Uterus (tissue), 4 donors: ENCODE measurements at places on chromosomes 1 and 21.

DNA sequence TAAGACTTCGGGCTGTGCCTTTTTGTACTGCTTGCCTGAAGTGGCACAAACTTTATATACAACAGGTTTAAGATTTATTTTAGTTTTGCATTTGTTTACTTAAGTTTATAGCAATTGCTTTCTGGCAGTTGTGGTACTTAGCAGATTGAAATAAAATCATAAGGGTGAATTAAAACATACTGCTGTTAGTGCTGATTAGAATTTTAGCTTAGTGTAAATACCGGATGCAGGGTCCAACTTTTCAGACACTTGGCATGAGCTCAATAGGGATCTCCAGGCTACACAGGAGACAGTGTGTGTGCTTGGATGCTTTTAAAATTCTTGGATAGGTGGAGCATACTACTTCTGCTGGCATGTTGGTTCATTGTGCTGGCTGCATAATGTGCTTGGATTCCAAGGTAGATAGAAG lies 159.6 kb downstream of the NFIA start:
- H3K27me3 ChIP-seq = no peaks in the 10 kb centered on the region
- H3K4me3 ChIP-seq = no peak overlapping the region
- H3K4me1 ChIP-seq = peaks cover 34% of the 10 kb centered on the region
- H3K36me3 ChIP-seq = no peaks in the 10 kb centered on the region
- DNase-seq = no peak

DNA sequence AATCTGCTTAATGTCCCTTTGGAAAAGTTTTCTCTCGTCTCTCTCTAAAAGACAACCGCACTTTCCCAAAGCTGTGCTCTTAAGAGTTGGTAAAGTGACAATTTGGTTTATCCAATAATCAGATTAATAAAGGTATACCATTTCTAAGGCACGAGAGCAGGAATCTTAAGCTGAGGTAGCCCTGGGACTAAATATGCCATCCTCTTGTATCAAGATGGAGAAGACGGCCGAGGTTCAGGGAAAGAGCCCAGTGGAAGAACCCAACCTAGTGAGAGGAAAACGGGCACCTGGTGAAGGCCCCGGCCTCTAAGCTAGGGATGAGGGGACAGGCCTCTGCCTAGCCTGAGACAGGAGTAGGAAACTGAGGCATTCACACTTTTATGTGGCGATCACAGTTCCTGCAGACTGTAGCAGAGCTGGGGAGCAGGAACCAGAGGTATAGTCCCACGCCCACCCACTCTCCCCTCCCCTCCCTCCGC lies 334 bp upstream of the SARS1 start:
- H3K27ac ChIP-seq = peak overlapping the region; percentile 83
- H3K4me1 ChIP-seq = peaks cover 6% of the 10 kb centered on the region
- H3K27me3 ChIP-seq = no peaks in the 10 kb centered on the region
- DNase-seq = no peak
- H3K36me3 ChIP-seq = no peaks in the 10 kb centered on the region

DNA sequence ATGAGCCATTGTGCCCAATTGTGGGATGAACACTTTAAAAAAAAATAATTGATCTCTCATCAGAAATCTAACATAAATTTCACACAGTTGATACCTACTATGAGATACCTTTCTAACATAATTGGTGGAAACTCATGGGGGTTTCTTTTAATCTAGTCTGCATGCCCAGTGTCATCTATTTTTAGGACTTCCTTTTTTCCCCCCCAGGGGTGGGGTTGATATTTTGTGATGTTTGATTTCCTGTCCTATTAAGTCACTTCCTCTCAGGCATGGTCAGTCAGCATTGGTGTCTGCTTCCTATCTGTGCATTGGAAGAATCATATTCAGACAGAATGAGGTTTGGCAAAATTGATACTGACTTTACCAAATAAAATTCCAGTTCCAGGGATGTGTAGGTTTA lies 21.5 kb downstream of the NFYC start:
- no peak for DNase-seq
- no peaks in the 10 kb centered on the region for H3K27me3 ChIP-seq
- peak overlapping the region; percentile 67 for H3K27ac ChIP-seq
- no peak overlapping the region for H3K4me3 ChIP-seq

DNA sequence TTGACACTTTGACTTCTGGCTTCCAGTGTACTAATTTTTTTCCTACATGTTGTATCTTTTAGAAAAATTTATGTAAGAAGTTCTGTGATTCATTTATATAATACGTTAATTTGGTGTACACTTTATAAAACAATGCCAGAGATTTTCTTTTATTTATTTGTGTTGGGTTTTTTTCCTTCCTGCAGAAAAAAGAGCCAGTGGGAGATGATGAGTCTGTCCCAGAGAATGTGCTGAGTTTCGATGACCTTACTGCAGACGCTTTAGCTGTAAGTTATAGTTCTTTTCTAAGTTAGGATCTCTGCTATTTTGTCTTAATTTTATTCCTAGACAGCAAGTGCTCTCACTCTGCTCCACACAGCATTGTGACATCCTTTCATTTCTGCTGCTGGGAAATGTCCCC lies 14.4 kb downstream of the SARS1 start:
- no peak overlapping the region for H3K4me3 ChIP-seq
- H3K4me1 ChIP-seq = no peaks in the 10 kb centered on the region
- no peaks in the 10 kb centered on the region for H3K36me3 ChIP-seq
- no peaks in the 10 kb centered on the region for H3K27me3 ChIP-seq
- no peak for DNase-seq
- H3K27ac ChIP-seq = no peak overlapping the region

DNA sequence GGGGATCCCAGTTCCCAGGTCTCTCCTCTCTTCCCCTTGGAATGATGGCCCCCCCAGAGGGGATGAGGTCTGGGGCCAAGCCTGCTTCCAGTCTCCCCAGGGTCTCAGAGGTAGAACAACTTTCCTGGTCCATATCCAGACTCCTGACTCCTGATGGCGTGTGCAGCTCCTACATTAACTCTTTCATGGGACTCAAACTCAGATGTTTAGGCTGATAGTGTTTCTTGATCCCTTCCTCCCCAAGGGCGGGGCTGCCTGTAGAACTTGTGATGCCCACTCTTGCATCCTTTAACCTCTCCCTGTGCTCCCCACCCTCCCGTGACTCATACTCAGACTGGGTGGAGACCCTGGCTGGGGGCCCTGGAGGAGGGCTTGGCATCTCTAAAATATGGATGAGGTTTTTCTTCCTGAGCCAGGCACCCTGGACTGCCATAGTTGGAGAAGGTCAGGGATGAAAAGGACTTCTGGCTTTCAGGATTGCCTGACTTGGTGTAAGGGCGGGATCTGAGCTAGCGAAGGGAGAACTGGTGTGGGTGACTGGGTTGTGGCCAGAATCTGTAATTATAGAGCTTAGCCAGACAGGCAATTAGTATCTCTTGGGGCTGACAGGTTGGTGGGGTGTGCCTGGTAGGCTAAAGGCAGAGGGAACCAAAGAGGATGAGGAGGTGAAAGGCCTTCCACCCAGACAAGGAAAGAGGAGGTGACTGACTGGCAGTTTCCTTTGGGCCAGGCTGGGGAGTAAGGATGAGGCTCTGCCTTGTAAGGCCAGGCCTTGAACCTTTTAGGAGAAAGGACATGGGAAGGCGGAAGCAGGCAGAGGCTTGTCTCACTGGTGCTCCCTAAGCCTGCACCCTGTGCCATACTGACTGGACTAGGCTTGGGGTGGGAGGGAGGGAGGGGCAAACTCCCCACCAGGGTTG lies 1.5 kb downstream of the ATP8B2 start:
- H3K36me3 ChIP-seq = no peaks in the 10 kb centered on the region
- no peaks in the 10 kb centered on the region for H3K27me3 ChIP-seq
- DNase-seq = peak; percentile 81
- H3K4me1 ChIP-seq = peaks cover 24% of the 10 kb centered on the region
- peak overlapping the region; percentile 77 for H3K4me3 ChIP-seq
- H3K27ac ChIP-seq = peak overlapping the region; percentile 96

DNA sequence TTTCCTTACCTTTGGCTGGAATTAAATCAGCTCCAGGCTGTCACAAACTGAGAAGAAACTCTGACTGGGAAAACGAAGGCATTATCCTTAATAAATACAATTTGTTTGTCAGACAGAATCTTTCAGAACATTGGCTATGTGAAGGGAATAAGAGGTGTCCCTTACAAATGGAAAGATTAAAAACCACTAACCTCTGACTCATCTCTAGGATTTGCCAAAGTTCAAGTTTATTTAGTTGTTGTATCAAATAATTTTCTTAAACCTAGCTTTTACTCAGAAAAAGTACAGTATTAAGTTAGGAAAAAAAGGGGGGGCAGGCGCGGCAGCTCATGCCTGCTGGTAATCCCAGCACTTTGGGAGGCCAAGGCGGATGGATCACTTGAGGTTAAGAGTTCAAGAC lies 15.7 kb downstream of the SERTAD4 start:
- no peak overlapping the region for H3K27ac ChIP-seq
- no peaks in the 10 kb centered on the region for H3K4me1 ChIP-seq
- no peaks in the 10 kb centered on the region for H3K27me3 ChIP-seq
- no peaks in the 10 kb centered on the region for H3K36me3 ChIP-seq
- H3K4me3 ChIP-seq = no peak overlapping the region

GRCh38 chr1:231073331-231073730 lies 33.3 kb upstream of the FAM89A start:
- no peaks in the 10 kb centered on the region for H3K27me3 ChIP-seq
- no peaks in the 10 kb centered on the region for H3K36me3 ChIP-seq
- no peaks in the 10 kb centered on the region for H3K4me1 ChIP-seq
- H3K27ac ChIP-seq = no peak overlapping the region
- no peak overlapping the region for H3K4me3 ChIP-seq
- no peak for DNase-seq

GRCh38 chr1:92076363-92076762 lies 1.2 kb upstream of the SETSIP start:
- no peak overlapping the region for H3K4me3 ChIP-seq
- no peak overlapping the region for H3K27ac ChIP-seq
- H3K36me3 ChIP-seq = no peaks in the 10 kb centered on the region
- H3K27me3 ChIP-seq = no peaks in the 10 kb centered on the region

DNA sequence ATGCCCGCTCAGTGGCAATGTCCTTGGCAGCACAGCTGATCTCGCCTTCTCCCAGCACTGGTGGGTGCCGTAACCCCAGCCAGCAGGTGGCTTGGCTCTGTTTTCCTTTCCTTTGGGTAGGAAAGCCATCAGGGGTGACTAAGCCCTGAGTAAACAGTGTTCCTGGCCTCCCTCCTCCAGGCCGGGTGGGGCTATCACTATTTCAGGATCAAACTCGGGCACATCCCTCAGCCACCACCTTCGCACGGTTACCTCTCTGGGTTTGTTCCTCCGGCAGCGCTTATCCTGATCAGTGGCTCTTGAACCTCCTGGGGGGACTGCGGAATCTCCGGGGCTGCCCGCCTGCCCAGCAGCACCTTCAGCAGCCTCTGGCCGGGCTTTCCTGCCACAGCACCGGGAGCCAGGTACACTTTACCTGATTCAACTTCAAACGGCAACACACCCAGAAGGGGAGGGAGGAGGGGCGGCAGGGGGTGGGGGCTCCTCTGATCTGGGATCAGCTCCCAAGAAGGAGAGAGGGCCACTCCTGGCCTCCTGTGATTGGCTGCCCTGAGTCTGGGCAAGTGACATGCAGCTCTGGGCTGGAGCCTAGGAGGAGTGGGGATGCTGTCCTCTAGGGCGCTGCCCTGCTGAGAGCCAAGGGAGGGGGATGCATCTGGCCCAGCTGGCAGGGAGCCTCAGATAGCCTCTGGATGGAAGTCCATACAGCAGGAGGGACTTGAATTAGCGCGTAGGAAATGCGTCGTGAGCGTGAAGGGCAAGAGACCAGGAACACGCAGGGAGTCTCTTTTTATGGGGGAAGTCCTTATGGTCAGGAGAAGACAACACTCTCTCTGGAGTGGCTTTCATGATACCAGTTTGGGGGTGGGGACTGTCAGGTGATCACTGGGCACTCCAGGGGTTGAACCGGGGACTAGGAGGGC lies at the start of gene ASCL5:
ASCL5 (minus strand) TSS at position 353 of the 923 bp plus-strand sequence. CDS start 11,812 bp downstream, outside the sequence.
- H3K36me3 ChIP-seq = no peaks in the 10 kb centered on the region
- no peaks in the 10 kb centered on the region for H3K27me3 ChIP-seq
- no peak within 1 kb of the TSS for H3K4me3 ChIP-seq
- H3K4me1 ChIP-seq = peaks cover 8% of the 10 kb centered on the region

DNA sequence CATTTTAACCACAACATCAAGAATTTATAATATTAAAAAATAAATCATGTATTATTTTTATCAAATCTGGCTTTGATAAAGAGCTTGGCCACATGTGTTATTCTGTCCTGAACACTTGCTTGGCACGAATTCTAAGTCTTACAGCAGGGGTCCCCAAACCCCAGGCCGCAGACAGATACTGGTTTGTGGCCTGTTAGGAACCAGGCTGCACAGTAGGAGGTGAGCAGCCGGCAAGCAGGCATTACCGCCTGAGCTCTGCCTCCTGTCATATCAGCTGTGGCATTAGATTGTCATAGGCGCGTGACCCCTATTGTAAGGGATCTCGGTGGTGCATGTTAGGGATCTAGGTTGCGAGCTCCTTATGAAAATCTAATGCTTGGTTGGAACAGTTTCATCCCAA lies 127.6 kb upstream of the IVNS1ABP start:
- no peak overlapping the region for H3K4me3 ChIP-seq
- no peaks in the 10 kb centered on the region for H3K27me3 ChIP-seq
- no peaks in the 10 kb centered on the region for H3K4me1 ChIP-seq
- no peaks in the 10 kb centered on the region for H3K36me3 ChIP-seq
- DNase-seq = no peak

DNA sequence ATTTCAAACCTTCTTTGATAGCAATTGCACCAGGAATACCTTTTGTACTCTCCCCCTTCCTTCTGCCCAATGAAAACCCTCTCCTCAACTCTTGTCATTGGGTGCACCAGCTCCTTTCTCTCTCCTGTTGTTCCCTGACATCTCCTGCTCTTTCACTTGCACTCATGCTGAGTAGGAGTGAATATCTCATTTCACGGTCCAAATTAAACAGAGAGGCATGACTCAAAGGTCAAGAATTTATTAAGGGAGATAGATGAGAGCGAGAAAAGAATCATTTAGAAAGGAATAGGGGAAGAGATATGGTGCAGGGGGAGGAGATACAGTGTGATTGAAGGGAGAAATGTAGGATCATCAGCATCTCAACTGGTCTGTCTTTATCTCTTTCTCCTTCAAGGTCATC lies 22.1 kb downstream of the AIM2 start:
- H3K27me3 ChIP-seq = no peaks in the 10 kb centered on the region
- H3K36me3 ChIP-seq = no peaks in the 10 kb centered on the region
- no peak overlapping the region for H3K27ac ChIP-seq
- no peak for DNase-seq

GRCh38 chr1:223496883-223497282 lies 103.7 kb downstream of the CCDC185 start:
- no peaks in the 10 kb centered on the region for H3K36me3 ChIP-seq
- no peak overlapping the region for H3K4me3 ChIP-seq
- no peak for DNase-seq
- H3K27me3 ChIP-seq = no peaks in the 10 kb centered on the region
- no peaks in the 10 kb centered on the region for H3K4me1 ChIP-seq

- H3K27ac ChIP-seq = peak overlapping the region; percentile 23
- no peak for DNase-seq
Measured at GRCh38 chr1:55695552-55695951, 480.4 kb upstream of the USP24 start.

GRCh38 chr1:90045853-90046563 lies 51.1 kb downstream of the ZNF326 start:
- no peaks in the 10 kb centered on the region for H3K4me1 ChIP-seq
- no peak overlapping the region for H3K4me3 ChIP-seq
- no peak overlapping the region for H3K27ac ChIP-seq

- no peak for DNase-seq
- no peaks in the 10 kb centered on the region for H3K4me1 ChIP-seq
- H3K36me3 ChIP-seq = no peaks in the 10 kb centered on the region
- no peak overlapping the region for H3K4me3 ChIP-seq
Measured at GRCh38 chr1:92754000-92754718, 30.7 kb downstream of the EVI5 start.
